ENCODE measurements at places on chromosomes 6 and 20.

- no peak for DNase-seq
These were observed 37.7 kb downstream of the KCNQ2 start for GRCh38 chr20:63434599-63435378.

DNA sequence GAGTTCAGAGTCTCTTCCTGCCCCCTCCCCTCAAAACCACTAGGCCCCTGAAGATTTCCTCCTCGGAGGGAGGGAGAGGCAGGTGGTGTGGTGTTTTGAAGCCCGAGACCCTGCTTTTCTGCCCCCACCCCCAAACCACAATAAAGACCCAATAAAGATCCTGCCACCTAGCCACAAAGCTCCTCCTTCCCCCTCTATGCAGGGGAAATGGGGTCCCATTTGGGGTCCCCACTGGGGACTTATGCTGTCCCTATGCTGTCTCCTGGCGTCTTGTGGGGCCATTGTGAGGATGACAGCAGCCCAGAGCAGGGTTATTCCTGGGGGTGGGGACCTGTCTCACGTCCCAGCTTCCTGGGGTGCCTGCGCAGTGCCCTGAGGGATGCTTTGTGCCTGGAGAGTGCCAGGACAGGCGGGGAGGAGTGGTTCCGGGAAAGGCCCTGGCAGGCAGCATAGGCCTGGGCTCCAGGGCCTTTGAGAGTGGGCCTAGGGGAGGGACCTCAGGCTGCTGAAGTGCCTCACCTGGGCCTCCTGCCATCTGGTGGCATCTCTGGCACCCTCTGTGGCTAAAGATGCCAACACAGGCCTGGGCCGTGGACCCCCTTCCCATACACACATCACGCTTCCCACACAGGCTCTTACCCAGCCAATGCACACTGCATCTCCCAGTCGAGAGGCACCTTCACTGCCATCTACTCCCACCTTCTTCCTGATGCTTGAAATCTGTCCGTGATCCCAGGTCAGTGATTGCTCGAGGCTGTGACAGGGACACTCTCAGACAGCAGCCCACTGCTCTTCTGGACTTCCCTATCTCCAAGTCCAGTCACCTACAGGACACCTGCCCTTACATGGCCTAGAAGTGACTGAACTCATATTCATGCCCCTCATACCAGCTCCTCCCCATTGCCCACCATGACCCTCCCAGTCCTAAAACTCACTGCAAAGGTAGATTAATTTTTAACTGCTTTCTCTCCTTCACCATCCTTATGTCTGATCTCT, 7.9 kb upstream of the ARMC12 start:
- DNase-seq, result no peak

GRCh38 chr20:46355778-46356177, 47.5 kb upstream of the CDH22 start:
- peak; percentile 11 for DNase-seq

DNA sequence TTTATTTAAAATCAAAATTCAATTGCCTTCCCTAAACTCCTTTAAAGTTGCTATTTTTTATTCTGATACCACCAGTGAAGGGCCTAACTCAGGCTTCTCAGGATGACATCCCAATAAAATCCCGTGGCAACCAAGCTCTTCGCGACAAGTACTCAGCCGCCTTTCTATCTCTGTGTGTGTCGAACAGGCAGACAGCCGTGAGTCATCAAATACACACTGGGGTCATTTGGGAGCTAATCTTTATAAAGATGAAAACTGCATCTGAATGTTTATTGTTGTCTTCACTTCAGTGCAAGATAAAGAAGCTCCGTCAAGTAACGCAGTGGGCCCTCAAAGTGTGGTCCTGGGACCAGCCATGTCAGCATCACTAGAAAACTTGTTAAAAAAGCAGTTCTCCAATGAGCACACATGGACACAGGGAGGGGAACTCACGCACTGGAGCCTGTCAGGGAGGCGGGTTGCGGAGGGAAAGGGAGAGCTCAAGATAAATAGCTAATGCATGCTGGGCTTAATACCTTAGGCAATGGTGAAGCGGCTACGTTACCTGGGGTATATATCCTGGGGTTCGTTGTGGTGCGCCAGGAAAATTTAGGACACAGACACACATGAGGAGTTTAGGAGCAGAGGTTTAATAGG, 119.3 kb downstream of the RNF144B start:
- no peak for DNase-seq

- DNase-seq, result no peak
These were observed 42.1 kb downstream of the PHACTR3 start for GRCh38 chr20:59646487-59646886.

DNA sequence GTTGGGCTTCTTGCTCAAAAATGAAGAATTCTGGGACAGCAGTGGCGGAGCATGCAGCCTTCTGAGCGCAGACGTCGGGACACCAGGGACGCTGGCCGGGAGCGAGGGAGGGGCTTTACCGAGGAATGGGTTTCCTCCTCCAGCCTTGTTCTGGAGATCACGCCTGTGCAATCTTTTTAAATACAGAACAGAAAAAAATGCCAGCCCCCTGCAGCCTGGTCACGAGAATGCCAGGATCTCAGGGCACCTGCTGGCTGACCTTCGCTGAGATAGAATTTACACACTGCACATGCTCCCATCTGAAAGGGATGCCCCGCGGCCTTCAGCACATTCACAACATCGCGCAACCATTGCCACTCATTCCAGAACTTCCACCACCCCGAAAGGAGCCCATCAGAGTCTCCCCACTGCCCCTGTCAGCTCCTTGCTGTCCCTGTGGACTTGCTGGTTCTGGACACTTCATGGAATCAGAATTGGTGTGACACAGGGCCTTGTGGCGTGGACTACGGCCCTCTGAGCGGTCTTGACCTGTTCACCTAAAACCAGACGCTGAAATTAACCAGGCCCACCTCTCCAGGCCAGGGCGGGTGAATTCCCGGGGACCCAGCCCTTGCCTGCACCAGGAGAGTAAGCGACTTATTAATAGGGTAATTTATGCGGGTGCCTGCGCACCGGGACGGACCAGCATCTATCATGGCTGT, 20.6 kb upstream of the BHLHE23 start:
- peak; percentile 65 for DNase-seq

- DNase-seq, result no peak
These were observed 198.5 kb upstream of the RSPO3 start for GRCh38 chr6:126919947-126920346.

DNA sequence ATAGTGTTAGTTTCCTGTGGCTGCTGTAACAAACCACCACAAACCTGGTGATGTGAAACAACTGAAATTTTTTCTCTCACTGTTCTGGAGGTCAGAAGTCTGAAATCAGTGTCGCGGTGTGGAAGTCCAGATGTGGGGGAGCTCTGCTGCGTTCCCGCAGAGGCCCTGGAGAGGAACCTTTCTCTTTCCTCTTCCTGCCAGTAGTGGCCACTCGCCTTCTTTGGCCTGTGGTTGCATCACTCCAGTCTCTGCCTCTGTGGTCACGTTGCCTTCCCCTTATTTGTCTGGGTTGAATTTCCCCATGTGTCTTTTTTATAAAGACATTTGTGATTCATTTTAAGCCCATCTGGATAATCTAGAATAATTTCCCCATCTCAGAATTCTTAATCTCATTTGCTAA, 295.5 kb upstream of the FLRT3 start:
- DNase-seq, result no peak

GRCh38 chr20:22686097-22686496, 101.7 kb upstream of the FOXA2 start:
- DNase-seq, result no peak

GRCh38 chr6:37622646-37623071, 75.0 kb downstream of the MDGA1 start:
- no peak for DNase-seq

- peak; percentile 66 for DNase-seq
These were observed 343.2 kb downstream of the CDH4 start for GRCh38 chr20:61595216-61595615.

GRCh38 chr6:43229803-43230620, 731 bp upstream of the DNPH1 start:
- DNase-seq, result peak; percentile 39

DNA sequence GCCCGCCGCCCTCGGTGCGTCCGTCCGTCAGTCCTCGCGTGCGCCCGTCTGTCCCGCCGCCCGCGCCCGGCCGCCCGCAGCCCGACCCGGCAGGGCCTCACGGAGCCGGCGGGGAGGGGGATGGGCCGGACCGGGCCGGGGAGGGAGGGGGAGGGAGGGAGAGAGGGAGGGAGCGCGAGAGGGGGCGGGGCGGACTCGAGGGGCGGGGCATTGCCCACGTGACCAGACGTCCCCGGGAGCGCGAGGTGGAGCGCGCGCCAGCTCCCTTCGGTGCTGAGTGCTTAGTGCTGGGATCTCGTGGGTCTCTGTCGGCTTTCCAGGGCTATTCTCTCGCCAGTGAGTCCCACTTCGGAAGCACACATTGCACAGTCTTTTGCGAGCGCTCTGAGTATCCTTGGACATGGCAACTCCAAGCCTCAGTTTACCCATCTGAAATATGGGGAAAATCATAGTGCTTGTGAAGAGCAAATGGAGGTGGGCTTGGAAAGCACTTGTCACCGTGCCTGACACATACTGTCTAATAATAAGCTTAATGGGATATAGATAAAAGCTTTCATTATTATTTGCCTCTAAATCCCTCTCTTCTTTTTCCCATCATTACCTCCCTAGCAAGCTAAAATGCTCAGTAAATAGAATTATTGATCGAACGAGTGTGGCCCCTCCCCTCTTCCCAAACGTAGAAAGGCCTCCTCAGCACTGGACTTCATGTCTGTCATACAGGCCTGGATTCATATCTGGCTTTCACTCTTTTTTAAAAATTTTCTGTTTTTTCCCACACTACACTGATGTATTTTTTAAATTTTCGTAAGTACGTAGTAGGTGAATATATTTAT, at the start of gene NCOA6:
Gene NCOA6, minus strand, starts transcription at position 122 of the 833 bp plus-strand sequence. CDS start 43,296 bp downstream, outside the sequence.
- peak; percentile 84 for DNase-seq

- no peak for DNase-seq
These were observed 88.4 kb downstream of the OLIG3 start for GRCh38 chr6:137405806-137406205.

DNA sequence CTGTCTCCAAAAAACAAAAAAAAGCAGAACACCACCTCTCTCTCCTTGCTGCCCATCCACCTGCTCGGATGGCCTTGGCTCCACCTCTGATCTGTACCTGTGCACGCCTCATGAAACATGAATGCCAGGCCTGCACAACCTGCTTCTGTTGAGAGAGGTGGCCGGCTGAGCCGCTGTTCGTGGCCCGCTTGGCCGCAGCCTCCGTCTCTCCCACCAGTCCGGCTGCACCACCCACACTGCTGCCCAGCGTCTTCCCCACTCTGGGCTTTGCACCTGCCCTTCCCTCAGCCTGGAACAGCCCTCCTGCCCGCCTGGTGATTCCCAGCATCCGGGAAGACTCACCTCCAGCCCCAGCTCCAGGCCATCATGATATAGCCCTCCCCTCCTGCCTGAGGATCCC, 12.2 kb upstream of the ZBTB46 start:
- no peak for DNase-seq

- no peak for DNase-seq
These were observed 115.1 kb downstream of the JAG1 start for GRCh38 chr20:10558635-10559187.

- no peak for DNase-seq
These were observed 186.1 kb downstream of the TASP1 start for GRCh38 chr20:13452470-13453124.

All from chondrocyte (in vitro differentiated cells).